ENCODE measurements at places on chromosomes 3 and 15.

- DNase-seq = no peak
Observed at GRCh38 chr3:14282001-14282705, 103.5 kb downstream of the LSM3 start.

- DNase-seq = no peak
Observed at GRCh38 chr3:143040261-143040879, 39.0 kb downstream of the U2SURP start.

- peak; percentile 61 for DNase-seq
Observed at GRCh38 chr15:68272721-68273271, 4.7 kb upstream of the FEM1B start.

- DNase-seq = no peak
Observed at GRCh38 chr3:197847866-197848401, 56.9 kb downstream of the LRCH3 start.

DNA sequence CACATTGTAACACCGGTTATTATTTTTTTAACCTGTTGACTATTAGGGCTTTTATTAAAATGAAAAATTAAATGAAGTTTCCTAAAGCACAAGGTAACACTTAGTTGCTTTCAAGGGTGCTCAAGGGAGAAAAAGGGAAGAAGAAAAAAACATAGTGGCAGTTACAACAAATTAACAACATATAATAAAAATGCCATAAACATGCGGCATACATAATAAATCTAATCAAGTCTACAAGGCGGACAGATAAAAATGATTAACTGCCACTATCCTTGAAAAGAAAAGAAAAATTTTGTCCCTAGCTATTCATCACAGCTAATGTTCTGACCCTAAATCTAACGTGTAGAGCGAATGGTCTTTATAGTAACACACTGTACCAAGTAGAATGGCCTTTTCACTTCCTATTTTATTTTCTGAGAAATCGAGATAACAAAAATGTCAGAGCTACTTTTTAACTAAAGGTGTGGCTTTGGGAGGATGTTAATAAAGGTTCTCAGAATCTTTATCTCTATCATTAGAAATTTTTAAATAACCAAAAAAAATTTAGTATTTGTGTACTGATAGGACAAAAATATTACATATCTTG lies 194.9 kb downstream of the FOXP1 start:
- DNase-seq = no peak

DNA sequence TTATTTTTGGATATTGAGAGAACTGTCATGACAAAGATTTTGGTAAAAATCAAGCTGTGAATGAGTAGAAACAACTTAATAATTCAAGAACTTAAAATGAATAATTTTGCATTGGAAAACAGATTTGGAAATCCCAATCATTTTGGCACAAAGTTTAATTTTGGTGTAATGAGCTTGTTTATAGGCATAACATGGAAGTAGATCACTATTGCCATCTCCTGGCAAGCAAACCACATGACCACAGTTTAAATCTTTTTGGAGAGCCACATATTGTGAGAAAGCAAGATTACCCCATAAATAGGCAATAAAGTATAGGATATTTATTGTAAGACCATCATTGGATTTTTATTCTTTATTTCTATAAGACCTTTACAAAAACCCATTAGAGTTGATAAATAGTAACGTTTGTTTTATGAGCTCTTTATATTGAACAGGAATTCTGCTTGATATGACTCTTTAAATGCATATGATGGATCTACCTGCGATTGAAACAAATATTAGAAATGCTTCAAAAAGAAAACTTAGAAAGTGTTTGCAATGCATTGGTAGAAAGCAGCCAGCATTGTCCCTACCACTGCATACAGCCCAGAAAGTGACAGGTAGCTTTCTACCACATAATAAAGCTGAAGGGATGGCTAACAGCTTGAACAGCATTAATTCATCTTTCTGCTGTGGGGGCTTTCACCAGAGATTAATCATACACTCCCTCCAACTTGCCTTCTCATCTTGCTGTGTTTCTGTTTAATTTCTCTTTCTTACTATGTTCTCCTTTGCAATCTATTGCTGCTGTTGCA lies 766.8 kb downstream of the TBL1XR1 start:
- peak; percentile 36 for DNase-seq

DNA sequence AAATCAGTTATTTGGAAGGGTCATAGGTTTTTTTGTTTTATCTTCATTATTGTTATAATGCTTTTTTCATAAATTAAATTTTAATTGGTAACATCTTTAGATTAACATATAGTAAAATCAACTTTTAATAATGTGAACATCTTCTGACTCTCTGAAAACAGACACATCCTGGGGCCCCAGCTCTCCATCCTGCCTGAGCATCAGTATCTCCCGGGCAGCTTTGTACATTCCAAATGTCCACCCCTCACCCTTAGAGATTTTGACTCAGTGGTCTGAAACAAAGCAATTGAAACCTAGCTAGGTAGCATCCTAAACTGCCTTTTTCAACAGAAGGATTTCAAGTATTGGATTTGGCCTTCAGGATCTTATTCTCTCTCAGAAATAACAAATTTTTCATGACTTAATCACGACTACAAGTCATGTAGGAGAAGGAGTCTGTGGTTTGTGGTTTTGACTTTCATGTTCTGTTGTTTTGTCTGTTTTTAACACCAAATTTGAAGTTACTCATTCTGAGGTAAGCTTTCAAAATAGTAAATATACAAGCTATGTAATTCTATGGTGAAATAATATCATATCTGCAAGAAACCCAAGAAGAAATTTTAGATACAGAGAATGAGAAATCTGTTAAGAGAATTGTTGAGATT lies 147.3 kb upstream of the UBE2E2 start:
- DNase-seq = peak; percentile 68

- DNase-seq = no peak
Observed at GRCh38 chr15:36671017-36671416, 91.6 kb downstream of the CDIN1 start.

DNA sequence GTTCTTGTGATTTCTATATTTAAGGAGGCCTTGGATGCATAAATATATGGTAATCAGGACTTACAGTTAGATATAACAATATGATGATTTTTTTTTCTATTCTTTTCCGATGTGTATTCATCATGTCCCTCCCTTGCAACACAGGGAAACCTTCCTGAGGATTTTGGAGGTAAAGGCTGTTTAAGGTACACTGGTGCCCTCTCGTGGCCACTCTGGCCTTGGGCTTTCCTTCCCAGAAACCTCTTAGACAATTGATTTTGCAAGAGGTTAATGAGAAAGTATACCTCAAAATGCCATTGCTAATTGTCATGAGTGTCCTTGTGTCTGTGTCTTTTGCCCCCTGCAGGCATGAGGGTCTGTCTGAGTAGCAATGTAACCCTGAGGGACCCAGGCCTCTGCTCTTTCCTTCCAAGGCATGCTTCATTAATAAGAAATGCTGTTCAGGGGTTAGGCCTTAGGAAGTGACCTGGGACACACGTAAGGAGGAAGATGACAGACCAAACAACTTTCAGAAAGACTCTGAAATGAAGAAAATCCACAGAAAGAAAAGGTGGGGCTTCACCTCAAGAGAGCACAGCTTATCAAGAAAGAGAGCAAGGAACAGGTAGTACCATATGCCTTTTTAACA lies 70.3 kb upstream of the PPP2R3A start:
- peak; percentile 70 for DNase-seq

DNA sequence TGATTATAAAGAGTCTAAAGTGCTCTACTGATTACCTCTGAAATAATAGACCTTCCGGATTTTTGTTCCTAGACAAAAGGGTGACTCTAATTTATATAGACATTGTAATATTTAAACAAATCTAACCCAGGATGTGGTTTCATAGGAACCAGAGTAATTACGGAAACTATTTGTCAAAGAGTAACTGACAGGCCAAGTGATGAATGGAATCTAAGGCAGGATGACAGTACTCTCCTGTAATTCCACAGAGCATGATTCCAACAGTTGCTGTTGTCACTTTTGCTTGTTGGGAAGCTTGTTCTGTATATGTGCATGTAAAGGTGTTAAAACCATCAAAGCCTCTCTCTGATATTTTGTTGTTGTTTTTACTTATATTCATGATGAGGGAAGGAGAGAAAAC lies 1141.0 kb downstream of the IGSF11 start:
- no peak for DNase-seq

DNA sequence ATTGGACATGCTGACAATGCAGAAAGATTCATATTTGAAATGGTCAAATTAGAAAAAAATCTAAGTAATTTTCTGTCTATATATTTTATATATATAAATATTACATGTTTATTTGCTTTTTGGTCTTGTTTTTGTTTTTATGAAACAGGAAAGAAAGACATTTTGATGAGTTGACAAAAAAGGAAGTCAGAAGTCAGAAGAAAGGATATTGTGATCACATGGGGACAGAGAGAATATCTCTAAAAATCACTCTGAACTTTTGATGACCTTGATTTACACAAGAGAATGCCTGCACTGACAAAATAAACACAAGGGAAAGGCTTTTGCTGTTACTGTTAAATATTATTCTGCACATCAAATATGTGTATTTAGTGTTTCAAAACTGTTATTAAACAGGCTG lies 811.2 kb downstream of the SI start:
- no peak for DNase-seq

DNA sequence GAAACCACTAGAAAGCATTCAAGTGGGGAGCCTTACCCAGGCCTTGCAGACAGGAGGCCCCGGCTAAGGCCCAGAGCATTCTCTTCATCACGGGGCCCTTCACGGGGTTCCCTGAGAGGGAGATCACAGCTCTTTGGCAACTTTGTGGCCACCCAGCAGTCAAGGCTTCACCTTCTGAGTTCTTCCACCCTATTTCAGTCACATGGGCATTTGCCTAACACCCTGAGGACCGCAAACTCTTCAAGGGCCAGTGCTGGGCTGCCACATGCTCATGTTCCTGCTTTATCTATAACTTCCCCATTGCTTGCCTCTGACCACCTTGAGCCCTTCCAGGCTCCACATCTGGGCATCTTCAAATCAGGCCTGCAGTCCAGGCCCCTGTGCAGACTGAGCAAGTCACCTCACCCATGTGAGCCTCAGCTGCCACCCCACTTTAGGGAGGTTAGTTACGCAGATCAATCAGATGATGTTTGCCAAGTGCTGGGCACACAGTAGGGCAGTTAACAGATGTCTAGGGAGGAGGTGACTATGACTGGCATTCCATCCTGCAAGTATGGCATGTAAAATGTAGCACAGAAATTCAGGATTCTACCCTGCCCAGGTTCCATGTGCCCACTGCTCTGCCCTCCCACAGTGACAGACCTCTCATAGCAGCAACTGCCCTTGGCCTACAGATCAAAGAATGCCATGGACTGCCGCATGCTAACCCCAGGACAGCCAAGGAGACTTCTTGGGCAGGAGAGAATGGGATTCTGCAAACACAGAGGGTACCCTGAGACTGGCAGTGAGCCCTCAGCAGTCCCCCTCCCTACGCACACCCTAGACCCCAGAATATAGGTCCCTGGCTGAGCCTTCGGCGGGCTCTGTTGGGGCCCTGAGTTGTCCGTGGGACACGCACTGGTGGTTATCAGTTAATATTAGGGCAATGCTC lies 37.6 kb upstream of the ZNF710 start:
- no peak for DNase-seq

GRCh38 chr3:187919048-187919447 lies 173.8 kb upstream of the BCL6 start:
- peak; percentile 39 for DNase-seq

DNA sequence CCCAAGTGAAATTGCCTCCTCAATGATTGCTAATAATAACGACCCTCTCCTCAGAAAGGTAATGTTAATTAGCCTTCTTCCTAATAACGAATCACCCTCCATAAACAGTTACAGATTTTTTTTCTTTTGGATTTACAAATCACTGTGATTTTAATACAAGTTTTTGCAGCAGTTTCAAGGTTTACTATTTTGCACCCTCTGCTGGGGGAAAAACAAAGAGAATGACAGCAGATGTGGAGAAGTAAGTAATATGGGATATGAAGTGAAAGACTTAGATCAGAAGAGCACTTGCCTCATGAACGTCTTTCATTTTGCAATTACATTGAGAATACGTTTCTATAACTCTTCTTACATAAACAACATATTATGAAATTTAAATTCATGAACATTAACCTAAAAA lies 16.1 kb upstream of the CNTN3 start:
- DNase-seq = no peak

DNA sequence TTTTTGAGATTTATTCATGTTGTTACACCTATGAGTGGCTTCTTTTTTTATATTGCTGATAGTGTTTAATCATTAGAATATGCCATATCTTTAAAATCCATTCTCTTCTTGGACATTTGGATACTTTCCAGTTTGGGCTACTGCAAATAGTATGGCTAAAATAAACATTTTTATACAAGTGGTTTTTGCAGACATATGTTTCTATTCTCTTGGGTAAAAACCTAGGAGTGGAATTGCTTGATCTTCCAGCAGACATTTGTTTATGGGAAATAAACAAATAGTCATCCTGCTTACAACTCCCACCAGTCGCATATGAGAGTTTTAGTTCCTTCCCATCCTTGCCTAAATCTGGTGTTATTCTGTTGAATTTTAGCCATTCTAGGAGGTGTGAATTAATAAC lies 193.1 kb downstream of the ALCAM start:
- no peak for DNase-seq

GRCh38 chr3:125136966-125137357 lies 75.6 kb downstream of the SLC12A8 start:
- DNase-seq = no peak

GRCh38 chr15:77470235-77470634 lies 49.5 kb downstream of the HMG20A start:
- no peak for DNase-seq

- no peak for DNase-seq
Observed at GRCh38 chr3:46667657-46668056, 25.8 kb downstream of the ALS2CL start.

DNA sequence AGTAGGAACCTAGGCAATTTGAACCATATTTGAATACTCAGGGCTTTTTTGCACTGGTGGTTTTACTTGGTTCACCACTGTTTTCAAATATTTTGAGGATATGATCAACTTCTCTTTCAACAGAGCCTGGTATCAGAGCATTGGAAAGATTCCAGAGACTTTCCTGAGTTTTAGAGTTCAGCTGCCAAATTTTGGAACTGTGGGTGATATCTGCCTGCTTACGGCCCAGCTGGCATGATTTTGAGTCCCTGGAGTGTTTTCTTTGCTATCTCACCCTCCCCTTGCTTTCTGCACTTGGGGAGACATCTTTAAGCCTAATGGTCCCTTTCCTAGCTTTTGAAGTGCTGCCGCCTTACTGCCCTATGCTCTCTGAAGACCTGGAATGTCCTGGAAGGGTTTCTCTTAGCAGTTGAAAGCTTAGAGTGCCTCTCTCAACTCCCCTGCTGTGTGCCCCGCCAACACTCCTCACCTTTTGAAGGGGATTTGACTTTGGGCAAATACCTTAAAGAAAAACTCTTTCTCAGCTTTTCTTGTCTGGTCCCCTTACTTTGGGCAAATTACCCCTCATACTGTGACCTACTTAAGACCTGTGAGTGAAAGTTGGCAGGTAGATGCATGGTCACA lies 539.1 kb downstream of the MFSD1 start:
- no peak for DNase-seq

- DNase-seq = peak; percentile 97
Observed at GRCh38 chr3:146503461-146504202, 34.3 kb upstream of the PLSCR2 start.

GRCh38 chr15:41634072-41634626 lies 26.1 kb upstream of the MGA start:
- no peak for DNase-seq

- no peak for DNase-seq
Observed at GRCh38 chr3:105539897-105540296, 173.2 kb downstream of the ALCAM start.
